ENCODE measurements at places on chromosomes 7 and 10.

GRCh38 chr10:60170250-60170649 lies 219.4 kb downstream of the ANK3 start:
- DNase-seq, result no peak
- H3K4me3 ChIP-seq, result no peak overlapping the region
- H3K27ac ChIP-seq, result no peak overlapping the region
- H3K4me1 ChIP-seq, result no peaks in the 10 kb centered on the region

DNA sequence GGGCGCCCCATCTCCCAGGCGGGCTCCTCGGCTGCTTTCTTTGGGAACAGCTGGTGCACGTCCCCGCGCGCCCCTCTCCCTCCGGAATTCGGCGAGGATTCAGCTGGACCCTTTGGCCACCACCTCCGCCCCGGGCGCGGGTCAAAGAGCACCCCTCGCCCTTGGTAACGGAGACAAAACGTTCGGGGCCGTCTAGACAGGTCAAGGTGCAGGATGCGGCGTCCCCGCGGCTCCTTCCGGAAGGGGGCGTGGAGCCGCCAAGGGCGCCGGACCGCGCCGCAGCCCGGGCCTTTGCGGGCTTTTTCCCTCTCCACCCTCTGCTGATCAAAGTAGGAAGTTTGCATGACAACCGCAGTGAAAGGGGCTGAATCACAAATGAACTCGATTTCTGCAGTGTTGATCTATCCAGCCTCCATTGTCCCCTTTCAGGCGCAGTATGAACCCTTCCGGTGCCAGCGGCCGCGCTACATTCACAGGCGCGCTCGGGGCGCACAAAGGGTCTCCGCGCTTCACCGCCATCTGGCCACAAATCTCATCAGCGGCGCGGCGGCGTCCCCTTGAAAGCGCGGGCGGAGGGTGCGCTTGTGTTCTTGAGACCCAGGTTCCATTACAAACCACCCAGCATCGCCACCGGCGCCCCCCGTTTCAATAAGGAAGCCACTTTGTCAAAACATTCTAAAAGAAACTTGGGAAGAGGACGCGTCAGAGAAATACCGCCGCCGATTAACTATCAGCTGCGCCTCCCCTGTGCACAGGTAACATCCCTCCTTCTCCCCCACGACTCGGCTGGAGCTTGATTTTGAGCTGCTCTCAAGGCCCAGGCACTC lies 36.4 kb downstream of the CNPY1 start:
- peak overlapping the region; percentile 66 for H3K4me3 ChIP-seq
- peaks cover 17% of the 10 kb centered on the region for H3K4me1 ChIP-seq
- H3K27ac ChIP-seq, result peak overlapping the region; percentile 89
- no peak for DNase-seq
- H3K36me3 ChIP-seq, result peaks cover 14% of the 10 kb centered on the region
- peaks cover 75% of the 10 kb centered on the region for H3K27me3 ChIP-seq

DNA sequence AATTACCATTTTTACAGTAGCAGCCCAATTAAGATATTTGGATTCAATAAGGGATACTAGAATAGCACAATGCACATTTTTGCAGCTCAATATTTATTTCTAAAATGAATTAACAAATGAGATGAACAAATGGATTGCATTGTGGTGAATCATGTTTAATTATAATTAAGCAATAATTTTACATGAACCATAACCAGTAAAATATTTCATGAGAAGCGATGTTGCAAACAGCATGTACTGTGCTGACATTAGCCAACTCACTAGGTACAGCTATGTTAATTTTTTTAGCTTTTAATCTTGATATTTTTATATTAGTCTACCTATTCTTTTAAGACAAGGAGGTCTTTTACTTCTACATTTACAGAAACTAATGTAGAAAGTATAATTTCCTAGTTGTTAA lies 399.1 kb upstream of the AKR1E2 start:
- H3K27me3 ChIP-seq, result no peaks in the 10 kb centered on the region
- no peak overlapping the region for H3K4me3 ChIP-seq
- DNase-seq, result no peak
- H3K4me1 ChIP-seq, result no peaks in the 10 kb centered on the region

DNA sequence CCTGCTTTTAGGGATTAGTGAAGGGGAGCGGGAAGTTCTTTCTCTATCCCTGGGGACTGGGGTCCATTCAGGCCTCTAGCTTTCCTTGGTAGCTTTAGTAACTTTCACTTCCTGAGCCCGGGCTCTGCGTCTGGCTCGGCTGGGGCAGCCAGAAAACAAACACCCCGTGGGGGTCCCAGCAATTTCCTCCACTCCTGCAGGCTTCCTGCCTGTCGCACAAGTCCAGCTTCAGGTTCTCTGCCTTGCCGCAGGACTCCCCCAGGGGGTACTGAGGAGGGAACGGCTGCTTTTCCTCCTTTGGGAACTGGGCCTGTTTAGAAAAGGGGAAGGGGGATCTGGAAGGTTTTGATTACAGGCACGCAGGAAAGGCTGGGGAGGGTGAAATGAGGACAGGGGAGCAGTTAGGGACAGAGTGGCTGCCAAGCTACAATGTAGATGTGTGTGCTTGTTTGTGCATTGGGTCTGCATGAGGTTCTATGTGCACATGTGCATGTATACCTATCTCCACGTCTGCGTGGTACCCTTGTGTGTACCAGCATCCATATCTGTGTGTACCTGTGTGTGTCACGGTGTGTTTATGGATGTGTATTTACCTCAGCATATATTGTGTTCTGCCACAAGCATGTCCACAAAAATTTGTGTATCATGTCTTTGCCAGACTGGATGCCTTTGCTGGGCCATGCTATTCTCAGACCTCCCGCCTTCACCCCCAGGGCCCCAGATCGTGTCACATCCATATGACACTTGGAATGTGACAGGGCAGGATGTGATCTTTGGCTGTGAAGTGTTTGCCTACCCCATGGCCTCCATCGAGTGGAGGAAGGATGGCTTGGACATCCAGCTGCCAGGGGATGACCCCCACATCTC lies 2.0 kb downstream of the KAZALD1 start:
- H3K4me1 ChIP-seq, result peaks cover 58% of the 10 kb centered on the region
- H3K27me3 ChIP-seq, result peaks cover 20% of the 10 kb centered on the region
- H3K27ac ChIP-seq, result no peak overlapping the region
- DNase-seq, result no peak
- peak overlapping the region; percentile 70 for H3K4me3 ChIP-seq

- peak overlapping the region; percentile 95 for H3K27ac ChIP-seq
- H3K4me3 ChIP-seq, result peak overlapping the region; percentile 89
- peaks cover 61% of the 10 kb centered on the region for H3K4me1 ChIP-seq
- peaks cover 7% of the 10 kb centered on the region for H3K36me3 ChIP-seq
Measured at GRCh38 chr10:91201213-91201996, 19.1 kb upstream of the PCGF5 start.

- no peaks in the 10 kb centered on the region for H3K4me1 ChIP-seq
- no peaks in the 10 kb centered on the region for H3K27me3 ChIP-seq
Measured at GRCh38 chr10:121873236-121873635, 54.6 kb downstream of the ATE1 start.

DNA sequence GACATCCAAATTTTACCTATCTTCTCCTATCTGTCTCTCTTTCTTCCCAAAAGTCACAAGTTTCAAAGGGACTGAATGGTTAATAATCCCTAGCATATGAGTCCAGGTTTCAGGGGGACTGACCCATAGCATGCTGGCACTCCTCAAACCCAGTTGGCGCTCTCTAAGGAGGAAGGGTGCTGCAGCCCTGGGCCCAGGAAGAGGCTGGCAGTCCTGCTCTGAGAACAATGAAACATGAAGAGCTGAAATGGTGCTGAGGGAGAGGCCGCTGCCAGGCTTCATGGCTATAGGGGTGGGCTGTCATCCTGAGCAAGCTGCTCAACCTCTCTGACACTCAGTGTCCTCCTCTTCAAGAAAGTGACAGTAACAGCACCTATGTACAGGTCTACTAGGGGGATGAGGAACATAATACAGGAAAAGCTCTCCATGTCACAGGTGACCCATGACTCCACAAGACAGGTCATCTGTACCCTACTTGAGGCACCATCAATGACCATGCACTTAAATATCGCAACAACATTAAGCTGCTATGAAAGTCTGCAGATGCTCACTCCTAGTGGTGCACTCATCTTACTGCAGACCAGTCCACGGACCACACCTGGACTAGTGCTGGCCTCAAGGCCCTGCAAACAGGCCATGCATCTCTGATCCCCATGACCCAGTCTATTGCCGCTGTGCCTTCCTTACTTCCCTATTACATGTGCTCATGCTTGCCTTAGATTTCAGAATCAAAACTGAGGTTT lies 17.0 kb downstream of the COBL start:
- no peak for DNase-seq
- H3K27me3 ChIP-seq, result no peaks in the 10 kb centered on the region
- no peak overlapping the region for H3K4me3 ChIP-seq

- H3K27ac ChIP-seq, result peak overlapping the region; percentile 99
- H3K4me3 ChIP-seq, result peak overlapping the region; percentile 79
- H3K36me3 ChIP-seq, result no peaks in the 10 kb centered on the region
- no peak for DNase-seq
- peaks cover 67% of the 10 kb centered on the region for H3K4me1 ChIP-seq
Measured at GRCh38 chr10:14751921-14752320, 22.8 kb downstream of the FAM107B start.

GRCh38 chr7:495326-495725 lies 24.3 kb downstream of the PDGFA start:
- H3K4me1 ChIP-seq, result no peaks in the 10 kb centered on the region
- H3K4me3 ChIP-seq, result no peak overlapping the region
- no peaks in the 10 kb centered on the region for H3K36me3 ChIP-seq
- no peak for DNase-seq
- no peaks in the 10 kb centered on the region for H3K27me3 ChIP-seq
- H3K27ac ChIP-seq, result no peak overlapping the region

- peaks cover 1% of the 10 kb centered on the region for H3K4me1 ChIP-seq
- no peaks in the 10 kb centered on the region for H3K27me3 ChIP-seq
- peaks cover 26% of the 10 kb centered on the region for H3K36me3 ChIP-seq
- H3K4me3 ChIP-seq, result no peak overlapping the region
Measured at GRCh38 chr7:91850455-91850854, 30.0 kb downstream of the MTERF1 start.

- peaks cover 89% of the 10 kb centered on the region for H3K27me3 ChIP-seq
- DNase-seq, result no peak
- H3K4me3 ChIP-seq, result peak overlapping the region; percentile 48
- H3K27ac ChIP-seq, result peak overlapping the region; percentile 97
- peaks cover 50% of the 10 kb centered on the region for H3K4me1 ChIP-seq
Measured at GRCh38 chr7:101174322-101174854, 5.7 kb downstream of the NAT16 start.

DNA sequence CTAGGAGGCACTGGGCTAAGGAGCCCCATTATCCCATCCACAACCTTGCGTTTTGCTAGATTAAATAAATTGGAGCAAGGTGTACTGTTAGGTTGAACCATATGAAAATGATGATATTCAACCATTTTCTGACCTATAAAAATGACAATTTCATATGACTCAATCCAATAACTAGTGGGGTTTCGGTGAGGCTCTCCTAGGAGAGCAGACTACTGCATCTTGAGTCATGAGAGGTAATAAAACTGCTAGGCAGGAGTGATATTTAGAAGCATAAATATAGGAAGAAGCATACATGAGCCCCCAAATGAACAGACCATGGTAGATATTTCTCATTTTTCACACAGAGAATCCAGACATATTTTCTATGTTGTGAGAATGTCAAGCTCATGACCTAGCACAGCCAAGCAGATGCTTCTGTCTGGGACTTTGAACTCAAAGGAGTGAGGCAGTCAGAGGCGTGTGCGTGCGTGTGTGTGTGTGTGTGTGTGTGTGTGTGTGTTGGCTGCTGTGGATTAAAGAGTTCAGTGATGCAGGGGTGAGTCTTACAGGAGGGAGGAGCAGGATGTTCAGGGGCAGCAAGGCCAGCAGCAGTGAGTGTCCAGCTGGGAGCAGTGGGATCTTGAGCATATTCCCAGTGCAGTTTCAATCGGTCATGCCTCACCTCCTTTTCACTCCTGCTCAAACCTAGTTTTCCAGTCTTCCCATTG lies 17.8 kb upstream of the WDR11 start:
- no peak overlapping the region for H3K4me3 ChIP-seq
- no peaks in the 10 kb centered on the region for H3K36me3 ChIP-seq
- H3K4me1 ChIP-seq, result no peaks in the 10 kb centered on the region

GRCh38 chr7:17986851-17987250 lies 40.8 kb downstream of the PRPS1L1 start:
- H3K36me3 ChIP-seq, result no peaks in the 10 kb centered on the region
- peaks cover 4% of the 10 kb centered on the region for H3K27me3 ChIP-seq
- DNase-seq, result no peak

- no peak for DNase-seq
- no peaks in the 10 kb centered on the region for H3K36me3 ChIP-seq
- H3K4me1 ChIP-seq, result no peaks in the 10 kb centered on the region
- H3K4me3 ChIP-seq, result no peak overlapping the region
- H3K27ac ChIP-seq, result no peak overlapping the region
- H3K27me3 ChIP-seq, result peaks cover 6% of the 10 kb centered on the region
Measured at GRCh38 chr7:94030634-94031033, 26.5 kb upstream of the BET1 start.

DNA sequence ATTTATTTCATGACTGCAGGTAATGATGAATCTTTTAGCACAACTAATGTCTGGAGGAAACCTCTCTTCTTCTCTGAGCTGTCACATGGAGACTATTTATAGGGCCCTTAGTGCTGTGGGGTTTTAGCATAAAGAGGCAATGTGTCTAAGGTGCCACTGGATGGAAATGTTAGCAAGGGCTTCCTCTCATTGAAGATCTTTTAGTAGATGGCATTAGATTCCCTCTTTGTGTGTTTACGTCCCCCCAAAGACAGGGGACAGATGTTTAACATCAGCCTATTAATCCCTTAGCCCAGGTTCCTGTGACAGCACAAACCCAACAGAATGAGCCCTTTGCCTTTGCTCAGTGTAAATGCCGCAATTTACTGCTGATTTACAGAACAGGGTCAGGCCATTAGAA lies 208.6 kb downstream of the SKAP2 start:
- H3K27ac ChIP-seq, result no peak overlapping the region
- no peaks in the 10 kb centered on the region for H3K4me1 ChIP-seq
- H3K27me3 ChIP-seq, result no peaks in the 10 kb centered on the region

DNA sequence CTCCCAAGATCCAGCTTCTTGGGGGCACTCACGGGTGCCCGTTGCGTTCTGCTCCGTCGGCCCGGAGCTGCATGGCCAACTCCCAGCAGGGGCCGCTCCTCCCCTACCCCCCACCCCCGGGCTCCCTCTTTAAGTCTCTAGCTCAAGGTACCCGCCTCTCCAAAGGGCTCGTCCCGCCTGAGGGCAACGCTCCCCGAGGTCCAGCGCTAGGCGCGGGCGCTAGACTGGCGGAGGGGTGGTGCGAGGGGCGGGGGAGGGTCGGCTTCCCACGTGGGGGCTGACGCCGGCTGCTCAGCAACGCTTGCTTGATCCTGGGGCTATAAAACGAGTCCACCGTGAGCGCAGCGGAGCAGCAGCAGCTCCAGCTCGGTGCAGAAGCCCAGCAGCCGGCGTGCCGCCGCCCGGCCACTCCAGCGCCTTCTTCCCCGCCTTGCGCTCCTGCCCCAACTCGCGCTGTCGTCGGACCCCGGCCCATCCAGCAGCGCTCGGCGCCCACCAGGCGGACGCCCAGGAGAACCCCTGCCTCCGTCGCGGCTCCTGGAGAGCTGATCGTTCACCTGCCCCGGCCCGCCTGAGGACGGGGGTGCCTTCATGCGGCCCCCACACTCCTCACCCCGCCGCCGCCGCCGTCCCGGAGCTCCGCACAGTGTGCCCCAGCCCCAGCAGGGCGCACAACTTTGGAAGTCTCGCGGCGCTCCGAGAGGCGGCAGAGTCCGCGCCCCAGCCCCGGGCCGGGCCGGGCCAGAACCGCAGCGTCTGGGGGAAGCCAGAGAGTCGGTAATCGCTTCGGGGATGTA lies at the start of gene ADRA2A:
ADRA2A (plus strand) TSS at position 348 of the 797 bp plus-strand sequence. CDS start 968 bp downstream, outside the sequence.
- peak within 1 kb of the TSS; percentile 76 for H3K4me3 ChIP-seq
- H3K4me1 ChIP-seq, result peaks cover 4% of the 10 kb centered on the region
- H3K36me3 ChIP-seq, result no peaks in the 10 kb centered on the region
- DNase-seq, result no peak
